ENCODE measurements at places on chromosomes 12 and 14.

DNA sequence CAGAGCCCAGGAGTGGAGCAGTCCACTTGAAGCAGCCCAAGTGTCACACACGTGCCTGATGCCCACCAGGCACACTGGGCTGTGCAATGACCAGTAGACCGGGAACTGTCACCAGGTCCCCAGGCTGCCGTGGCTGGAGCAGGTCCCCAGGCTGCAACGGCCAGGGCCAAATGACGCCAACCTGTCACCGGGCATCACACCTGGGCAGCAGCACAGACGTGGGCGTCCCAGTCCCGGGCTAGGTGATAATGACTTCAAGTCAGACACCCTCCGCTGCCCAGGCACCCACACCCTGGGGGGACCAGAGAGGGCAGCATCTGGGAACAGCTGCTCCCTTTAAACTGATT is 30.6 kb upstream of the MMP17 start:
- no peak for DNase-seq

- DNase-seq: no peak
These were observed 131.0 kb upstream of the TMTC2 start for GRCh38 chr12:82555699-82556098.

DNA sequence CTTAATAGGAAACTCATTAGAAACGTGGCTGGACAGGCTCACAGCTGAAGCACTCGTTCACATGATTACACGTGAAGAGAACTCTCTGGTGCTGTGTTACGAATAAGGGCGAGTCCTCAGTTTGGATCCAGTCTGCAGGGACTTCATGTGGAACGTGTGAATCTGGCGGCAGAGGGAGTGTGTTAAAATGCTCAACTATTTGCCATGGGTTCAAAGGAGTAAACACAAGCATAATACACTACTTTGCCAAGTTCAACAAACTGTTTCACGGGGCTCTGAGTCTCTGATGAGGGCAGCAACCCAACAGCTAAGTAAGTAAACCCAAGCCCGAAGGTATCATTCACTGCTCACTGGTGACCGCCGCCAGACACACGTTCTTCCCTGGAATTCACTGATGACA is 42.4 kb downstream of the NUAK1 start:
- DNase-seq: no peak

DNA sequence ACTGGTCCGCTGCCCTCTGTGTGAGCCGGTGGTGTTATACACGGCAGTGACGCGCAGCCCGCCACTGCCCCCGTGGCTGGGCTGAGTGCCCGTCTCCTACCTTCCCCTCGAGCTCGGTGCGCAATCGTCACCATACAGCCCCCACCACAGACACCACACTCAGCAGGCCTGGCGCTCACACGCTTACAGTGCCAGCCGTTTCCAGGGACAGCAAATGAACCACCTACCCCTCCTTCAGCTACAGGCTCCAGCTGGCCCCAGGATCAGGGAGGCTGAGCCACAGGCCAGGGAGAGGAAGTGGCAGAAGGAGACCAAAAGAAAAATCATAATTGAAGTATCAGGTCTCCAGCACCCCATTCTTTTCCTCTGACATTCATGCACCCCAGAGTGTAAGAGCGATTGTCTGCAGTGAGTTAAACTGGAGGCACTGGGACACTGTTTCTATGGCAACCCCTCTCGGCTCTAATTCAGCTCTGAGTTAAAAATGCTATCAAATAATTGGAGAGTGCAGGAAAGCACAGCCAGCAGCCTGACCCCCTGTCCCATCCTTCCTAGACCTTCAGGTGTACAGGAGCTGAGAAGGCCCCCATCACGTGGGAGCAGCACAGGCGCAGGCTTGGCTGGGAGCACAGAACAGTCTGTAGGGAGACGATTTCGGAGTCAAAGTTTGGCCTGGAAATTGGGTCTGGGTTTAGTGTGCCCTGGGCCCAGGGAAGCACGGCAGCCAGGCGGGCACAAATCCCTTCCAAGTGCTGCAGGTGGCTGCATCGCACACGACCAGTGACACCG is 18.0 kb downstream of the LRTM2 start:
- no peak for DNase-seq

DNA sequence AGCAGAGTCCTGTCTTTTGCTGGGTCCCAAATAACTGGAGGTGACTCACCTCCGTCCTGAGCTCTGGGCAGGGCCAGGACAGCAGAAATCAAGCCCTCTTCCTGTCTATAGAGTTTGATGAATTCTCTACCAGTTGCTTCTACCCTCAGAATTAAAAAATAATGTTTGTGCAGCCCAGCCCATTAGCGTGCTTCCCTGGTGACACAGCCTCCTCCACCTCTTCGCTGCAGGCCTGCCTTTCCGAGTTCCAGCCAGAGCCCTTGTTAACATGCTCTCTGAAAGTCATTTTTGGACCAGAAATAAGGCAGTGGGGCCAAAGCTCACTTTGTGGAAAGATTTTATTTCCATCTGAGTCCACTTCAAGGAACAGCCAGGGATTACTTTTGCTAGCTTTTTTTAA is 94.0 kb downstream of the TBX5 start:
- DNase-seq: no peak

- DNase-seq: no peak
These were observed 444.2 kb downstream of the SNAPC1 start for GRCh38 chr14:62206456-62206855.

DNA sequence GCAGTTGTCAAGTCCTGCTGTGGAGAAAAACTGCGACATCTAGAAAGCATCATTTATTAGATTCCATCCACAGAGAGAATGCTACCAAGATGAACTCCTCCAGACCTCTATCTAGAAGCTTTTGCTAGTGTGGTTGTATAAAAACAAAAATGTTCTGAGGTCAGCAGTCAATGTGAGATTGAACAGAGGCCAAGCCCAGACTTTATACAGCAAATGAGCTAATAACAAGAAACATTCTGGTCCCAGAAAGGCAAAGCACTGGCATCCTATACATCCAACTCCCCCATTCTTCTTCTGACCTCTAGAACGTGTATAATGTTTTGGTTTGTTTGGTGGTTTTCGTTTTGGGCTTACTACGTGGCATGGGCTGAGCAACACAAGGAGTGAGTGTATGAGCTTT is 26.7 kb upstream of the RIN3 start:
- DNase-seq: no peak

GRCh38 chr14:105356927-105357326 is 41.4 kb upstream of the TEX22 start:
- DNase-seq: no peak

- no peak for DNase-seq
These were observed 27.4 kb downstream of the CRACR2A start for GRCh38 chr12:3725388-3726115.

- DNase-seq: no peak
These were observed 153.0 kb downstream of the SYNE2 start for GRCh38 chr14:64005822-64006221.

Data from activated CD4-positive, alpha-beta T cell treated with anti-CD3 and anti-CD28 coated beads for 36 hours (primary cell).